ENCODE measurements at places on chromosomes 1 and 21.
A peak's percentile ranks its signal among the peaks of the same experiment; 100 is the strongest.

DNA sequence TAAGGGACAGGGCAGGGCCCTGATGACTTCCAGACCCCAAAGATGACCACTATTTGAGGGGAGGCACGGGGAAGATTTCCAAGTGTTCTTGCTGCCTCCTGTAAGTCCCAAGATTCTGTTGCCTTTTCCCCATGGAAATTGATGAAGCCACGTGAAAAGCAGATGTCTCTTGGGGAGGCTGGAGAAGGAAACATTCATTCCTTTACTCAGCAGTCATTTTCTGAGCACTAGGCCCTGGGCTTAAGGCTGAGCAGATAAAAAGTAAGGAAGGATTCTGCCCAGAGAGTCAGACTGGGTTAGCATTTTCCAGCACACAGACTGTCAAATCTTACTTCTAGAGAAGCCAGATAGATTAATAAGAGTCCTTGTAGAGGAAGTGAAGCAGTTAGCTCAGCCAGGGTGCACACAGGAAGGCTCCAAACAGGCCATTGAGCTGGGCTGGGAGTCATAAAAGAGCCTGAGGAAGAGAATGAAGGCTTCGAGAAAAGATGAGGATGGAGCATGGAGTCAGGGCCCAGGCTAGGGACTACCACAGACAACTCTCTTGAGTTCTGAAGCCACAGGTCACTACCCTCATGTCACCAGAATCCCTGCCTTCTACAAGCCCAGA lies 10.1 kb downstream of the EXTL1 start:
- no peak for DNase-seq

DNA sequence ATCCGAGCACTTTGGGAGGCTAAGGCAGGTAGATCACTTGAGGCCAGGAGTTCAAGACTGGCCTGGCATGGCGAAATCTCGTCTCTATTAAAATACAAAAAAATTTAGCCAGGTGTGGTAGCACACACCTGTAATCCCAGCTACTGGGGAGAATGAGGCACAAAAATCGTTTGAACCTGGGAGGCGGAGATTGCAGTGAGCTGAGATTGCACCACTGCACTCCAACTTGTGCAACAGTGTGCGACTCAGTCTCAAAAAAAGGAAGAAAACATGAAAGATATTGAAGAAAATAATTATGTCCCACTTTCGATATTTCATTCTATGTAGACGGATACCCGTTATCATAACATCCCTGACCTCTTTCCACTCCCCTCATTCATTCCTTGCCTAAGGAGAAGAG lies 19.2 kb downstream of the TUT4 start:
- DNase-seq = no peak

- DNase-seq = no peak
These were observed 728.6 kb downstream of the PTPRU start for GRCh38 chr1:29964718-29965533.

GRCh38 chr1:2803931-2804627 lies 2.6 kb upstream of the TTC34 start:
- no peak for DNase-seq

GRCh38 chr1:154851392-154852177 lies 18.5 kb downstream of the KCNN3 start:
- DNase-seq = peak; percentile 18

DNA sequence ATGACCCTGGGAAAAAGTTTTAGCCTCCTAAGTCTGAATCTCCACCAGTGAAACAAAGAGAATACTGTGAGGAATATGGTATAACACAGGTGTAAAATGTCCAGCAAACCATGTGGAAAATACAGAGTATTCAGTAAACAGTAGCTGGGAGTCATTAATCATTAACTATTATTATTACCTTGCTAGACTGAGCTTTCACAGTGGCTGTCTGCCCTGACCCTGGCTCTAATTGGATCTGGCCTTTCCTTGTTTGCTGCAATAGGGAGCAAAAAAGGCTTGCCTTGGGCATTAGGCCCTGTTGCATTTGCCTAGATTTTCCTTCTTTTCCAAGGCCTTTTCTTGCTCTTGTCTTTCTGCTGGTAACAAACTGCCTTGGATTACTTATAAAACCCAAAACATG lies 179.1 kb upstream of the BEND5 start:
- no peak for DNase-seq
